ENCODE measurements at places on chromosomes 3 and 15.
A peak's percentile ranks its signal among the peaks of the same experiment; 100 is the strongest.

DNA sequence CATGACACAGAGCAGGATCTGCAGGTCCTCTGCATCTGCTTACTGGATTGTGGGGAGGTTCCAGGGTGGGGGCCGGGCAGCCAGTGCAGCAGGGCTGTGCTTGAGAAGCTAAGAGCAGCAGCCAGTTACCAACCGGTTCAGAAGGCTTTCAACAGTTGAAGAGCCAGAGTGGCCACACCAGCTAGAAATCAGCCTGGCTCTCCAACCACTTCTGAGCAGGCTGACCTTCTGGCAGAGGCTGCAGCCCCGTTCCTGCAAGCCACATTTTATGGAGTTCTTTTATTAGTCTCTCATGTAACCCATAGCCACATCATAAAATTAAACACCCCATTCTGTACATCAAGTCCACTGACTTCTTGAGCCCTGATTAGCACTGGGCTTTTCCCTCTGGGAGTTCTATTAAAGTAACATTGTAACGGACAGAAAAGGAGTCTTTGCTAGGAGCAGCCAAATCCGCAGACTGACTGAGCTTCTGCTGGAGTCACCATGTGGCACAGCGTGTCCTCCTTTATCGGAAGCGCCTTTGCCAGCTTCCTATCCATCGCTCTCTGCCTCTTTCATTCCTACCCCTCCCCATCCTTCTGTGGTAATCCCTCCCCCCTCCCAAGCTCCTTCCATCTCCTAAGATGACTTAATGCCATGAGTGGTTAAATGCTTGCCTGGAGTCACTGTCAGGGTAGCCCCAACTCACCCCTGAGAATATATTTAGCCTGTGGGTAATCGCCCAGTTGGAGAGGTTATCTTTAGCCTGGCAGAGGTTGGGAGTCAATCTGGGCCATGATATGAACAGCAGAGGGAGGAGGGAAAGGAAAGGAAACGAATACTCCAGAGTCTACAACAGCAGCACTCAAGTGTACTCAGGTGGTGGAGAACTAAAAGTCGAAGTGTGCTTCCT, 138.5 kb upstream of the HES1 start:
- peaks cover 12% of the 10 kb centered on the region for H3K4me1 ChIP-seq
- H3K4me3 ChIP-seq, result peak overlapping the region; percentile 34
- DNase-seq, result no peak
- peak overlapping the region; percentile 17 for H3K27ac ChIP-seq

GRCh38 chr3:134933997-134934396, 138.9 kb downstream of the EPHB1 start:
- H3K4me1 ChIP-seq, result no peaks in the 10 kb centered on the region
- no peaks in the 10 kb centered on the region for H3K27me3 ChIP-seq
- no peaks in the 10 kb centered on the region for H3K36me3 ChIP-seq
- H3K4me3 ChIP-seq, result no peak overlapping the region

DNA sequence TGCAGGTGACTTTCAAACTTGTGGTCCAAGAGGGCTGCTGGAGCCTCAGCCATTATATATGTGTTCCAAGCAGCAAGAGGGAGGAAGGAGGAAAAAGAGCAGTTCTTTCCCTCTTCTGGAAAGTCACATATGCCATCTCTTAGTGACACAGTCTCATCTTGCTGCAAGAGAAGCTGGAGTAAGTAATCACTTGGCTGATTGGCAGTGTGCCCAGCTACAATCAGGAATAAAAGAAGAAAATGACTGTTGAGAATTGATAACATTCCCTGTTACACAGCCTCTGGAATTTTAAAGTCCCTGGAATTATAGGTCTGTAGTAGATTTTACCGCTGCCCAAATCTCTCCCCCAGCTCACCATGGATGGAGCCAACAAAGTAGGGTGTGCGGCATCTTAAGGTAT, 31.4 kb upstream of the LYZL4 start:
- no peak overlapping the region for H3K27ac ChIP-seq
- no peaks in the 10 kb centered on the region for H3K4me1 ChIP-seq
- H3K36me3 ChIP-seq, result no peaks in the 10 kb centered on the region

DNA sequence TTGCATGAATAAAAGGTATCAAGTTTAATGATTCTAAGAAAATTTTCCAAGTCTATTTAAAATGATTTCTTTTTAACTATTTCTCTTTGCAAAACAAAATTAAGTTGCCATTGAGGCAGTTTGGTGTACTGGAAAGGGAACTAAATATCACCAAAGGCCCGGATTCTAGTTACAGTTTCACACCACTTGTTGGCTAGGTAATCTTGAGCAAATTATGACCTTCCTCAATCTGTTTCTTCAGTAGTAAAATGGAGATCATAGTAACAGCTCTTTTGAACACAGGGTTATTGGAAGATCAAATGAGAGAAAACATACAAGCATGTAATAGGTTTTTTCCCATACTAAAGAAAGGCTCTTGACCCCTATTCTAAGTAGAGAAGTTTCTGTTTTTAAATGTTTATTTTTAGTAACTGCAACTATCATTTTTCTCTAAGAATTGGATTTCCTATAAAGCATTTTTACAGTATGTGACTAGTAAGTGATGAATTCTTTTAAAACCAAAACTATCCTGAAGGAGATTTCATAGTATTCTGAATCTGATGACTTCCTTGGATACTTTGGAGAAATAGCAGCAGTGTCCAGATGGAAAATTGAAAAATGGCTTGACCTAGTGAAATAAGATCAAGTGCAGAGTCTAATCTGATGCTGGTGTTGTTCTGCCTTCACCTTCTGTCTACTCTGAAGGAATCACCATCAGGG, 15.7 kb downstream of the SCAANT1 start:
- H3K4me3 ChIP-seq, result no peak overlapping the region
- H3K36me3 ChIP-seq, result peaks cover 2% of the 10 kb centered on the region

DNA sequence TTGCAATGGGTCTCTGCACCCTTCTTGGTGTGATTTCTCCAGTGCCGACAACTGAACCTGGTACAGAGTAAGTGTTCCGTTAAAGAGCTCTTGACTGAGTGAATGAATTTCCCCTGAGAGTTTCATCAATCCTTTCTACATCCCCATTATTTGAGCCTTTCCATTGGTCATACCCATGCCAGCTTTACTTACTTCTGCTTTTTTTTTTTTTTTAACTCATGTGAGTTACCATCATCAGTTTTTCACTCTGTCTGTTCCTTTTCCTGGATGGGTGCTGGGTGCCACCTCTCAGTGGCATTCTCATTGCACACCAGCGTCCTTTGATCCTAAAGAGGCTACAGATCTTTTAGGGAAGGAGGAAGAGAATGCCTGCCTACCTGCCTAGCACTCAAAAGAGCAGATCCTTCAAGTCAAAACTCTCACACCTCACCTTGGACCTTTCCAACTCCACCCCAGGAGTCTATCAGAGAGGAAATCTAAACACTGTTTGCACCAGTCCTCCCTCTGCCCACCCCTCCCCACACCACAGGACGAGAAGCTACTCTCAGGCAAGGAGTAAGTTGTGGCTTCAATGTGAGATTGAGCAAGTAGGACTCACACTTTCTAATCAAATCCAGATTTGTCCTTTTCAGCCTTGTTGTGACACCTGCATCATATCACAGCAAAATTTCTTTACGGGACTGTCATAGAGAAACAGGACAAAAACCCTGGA, 13.1 kb upstream of the USP3 start:
- H3K36me3 ChIP-seq, result no peaks in the 10 kb centered on the region
- H3K27ac ChIP-seq, result peak overlapping the region; percentile 23
- no peaks in the 10 kb centered on the region for H3K27me3 ChIP-seq
- H3K4me3 ChIP-seq, result no peak overlapping the region

DNA sequence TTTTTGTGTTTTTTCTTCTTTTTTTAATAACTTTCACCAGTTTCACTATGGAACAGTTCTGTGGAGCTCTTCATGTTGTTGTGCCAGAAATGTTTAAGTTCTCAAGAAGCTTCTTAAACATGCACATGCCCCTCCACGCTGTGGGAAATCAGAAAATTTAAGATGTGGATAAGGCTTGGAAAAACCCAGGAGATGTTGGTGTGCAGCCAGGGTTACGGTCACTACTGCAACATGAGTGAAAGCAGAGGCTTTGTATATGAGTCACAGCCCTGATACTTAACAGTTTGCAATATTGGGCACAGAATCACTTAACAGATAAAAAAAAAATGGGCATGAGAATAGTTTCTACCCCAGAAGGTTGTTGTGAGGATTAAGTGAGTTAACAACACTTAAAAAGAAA, 399.9 kb downstream of the LRTM1 start:
- no peak overlapping the region for H3K4me3 ChIP-seq
- peak overlapping the region; percentile 39 for H3K27ac ChIP-seq
- no peaks in the 10 kb centered on the region for H3K27me3 ChIP-seq
- DNase-seq, result peak; percentile 28
- H3K4me1 ChIP-seq, result peaks cover 20% of the 10 kb centered on the region
- no peaks in the 10 kb centered on the region for H3K36me3 ChIP-seq

GRCh38 chr3:56855856-56856512, 54.2 kb upstream of the ARHGEF3 start:
- H3K27ac ChIP-seq, result no peak overlapping the region
- DNase-seq, result no peak
- H3K4me3 ChIP-seq, result no peak overlapping the region
- H3K27me3 ChIP-seq, result no peaks in the 10 kb centered on the region
- H3K4me1 ChIP-seq, result peaks cover 6% of the 10 kb centered on the region
- no peaks in the 10 kb centered on the region for H3K36me3 ChIP-seq

GRCh38 chr15:26013981-26014380, 150.9 kb upstream of the ATP10A start:
- H3K36me3 ChIP-seq, result no peaks in the 10 kb centered on the region
- no peak overlapping the region for H3K4me3 ChIP-seq
- DNase-seq, result no peak
- H3K27me3 ChIP-seq, result no peaks in the 10 kb centered on the region

All from thoracic aorta (tissue), 2 donors.